Ecto neural progenitor cell (in vitro differentiated cells): ENCODE measurements at places on chromosomes 5 and 9.

GRCh38 chr9:68446836-68447235 is 90.4 kb downstream of the PGM5 start:
- no peak for DNase-seq

GRCh38 chr9:109329638-109330258 is 8.9 kb upstream of the EPB41L4B start:
- no peak for DNase-seq

DNA sequence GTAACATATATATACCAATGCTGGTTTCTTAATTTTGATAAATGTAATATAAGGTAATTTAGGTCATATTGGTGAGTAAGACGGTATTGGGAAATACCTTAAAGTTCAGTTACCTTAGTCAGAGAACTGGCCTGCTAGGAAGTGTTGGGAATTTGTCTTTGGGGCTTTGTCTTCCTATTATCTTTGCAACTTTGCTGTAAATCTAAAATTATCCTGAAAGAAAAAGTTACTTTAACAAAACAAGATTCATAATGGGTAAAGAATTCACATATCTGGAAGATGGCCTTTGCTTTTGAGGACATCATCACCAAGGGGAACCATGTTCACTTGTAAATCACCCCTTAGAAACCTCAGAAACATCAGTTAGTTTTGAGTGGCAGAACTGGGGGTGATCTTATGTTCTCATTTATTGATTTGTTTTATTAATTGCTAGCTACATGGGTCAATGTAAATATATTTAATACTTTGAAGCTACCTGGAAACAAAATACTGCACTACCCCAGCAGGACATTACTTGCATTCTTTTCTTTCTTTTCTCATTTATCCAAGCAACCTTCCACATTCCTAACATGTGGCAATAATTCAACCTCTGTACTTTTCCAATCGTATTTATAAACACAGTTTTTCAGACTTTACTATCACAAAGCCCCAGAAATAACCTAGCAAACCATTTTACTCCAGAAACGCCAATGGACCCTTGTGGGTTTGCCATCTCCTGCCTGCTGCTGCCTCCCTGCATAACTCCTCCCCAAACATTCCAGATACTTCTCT is 41.4 kb downstream of the GLIS3 start:
- no peak for DNase-seq

- no peak for DNase-seq
Observed at GRCh38 chr5:96203761-96204160, 229.3 kb downstream of the PCSK1 start.

- DNase-seq, result no peak
Observed at GRCh38 chr9:128056887-128057723, 10.0 kb downstream of the NAIF1 start.

- no peak for DNase-seq
Observed at GRCh38 chr5:58412932-58413331, 47.0 kb downstream of the PLK2 start.

DNA sequence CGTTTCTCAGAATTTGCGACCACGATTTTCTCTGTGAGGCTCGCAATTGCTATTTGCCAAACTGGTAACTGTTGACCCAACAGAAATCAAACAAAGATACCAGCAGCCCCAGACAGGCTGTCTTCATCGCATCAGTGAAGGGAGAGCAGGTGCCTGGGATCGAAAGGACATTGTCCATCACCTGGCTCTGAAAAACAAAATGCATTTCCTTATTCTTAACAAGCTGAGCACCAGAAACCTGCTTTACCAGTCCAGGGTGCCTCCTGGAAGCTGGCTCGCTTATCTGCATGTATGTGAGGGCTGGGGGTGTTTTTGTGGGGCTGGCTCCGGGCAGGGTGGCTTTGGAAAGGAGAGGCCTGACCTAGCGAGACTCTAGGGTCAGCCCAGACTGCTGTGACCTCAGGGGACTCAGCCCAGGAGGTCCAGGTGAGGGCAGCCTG is 24.7 kb downstream of the WWC1 start:
- no peak for DNase-seq

DNA sequence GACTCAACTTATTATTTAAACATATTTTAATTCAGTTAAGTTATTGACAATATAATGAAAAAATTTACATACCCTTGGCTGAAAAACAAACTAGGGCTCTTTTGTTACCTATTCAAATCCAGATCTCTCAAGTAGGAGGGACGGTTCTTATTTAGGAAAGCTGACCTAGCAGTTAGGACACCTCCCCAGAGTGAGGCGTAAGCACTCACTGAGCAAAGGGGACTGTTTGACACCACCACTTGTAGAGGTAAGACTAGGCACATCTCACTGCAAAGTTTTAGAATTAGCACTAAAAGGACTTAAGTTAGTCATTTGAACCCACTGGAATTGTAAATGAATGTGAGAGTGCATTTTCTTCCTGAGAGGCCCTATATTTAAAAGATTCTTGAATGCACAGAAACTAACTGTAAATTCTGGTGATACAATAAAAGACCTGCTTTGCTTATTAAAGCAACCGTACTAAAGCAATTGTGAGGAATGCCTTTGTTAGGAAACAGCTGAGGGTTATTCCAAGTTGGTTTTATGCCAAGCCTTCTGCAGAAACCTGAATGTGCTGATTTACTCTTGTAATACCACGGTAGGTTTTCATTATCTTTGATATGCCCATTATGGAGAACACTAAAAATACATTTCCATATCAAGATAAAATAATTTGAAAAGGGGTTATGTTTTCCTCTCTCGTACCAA is 16.2 kb downstream of the HACD4 start:
- DNase-seq, result no peak

DNA sequence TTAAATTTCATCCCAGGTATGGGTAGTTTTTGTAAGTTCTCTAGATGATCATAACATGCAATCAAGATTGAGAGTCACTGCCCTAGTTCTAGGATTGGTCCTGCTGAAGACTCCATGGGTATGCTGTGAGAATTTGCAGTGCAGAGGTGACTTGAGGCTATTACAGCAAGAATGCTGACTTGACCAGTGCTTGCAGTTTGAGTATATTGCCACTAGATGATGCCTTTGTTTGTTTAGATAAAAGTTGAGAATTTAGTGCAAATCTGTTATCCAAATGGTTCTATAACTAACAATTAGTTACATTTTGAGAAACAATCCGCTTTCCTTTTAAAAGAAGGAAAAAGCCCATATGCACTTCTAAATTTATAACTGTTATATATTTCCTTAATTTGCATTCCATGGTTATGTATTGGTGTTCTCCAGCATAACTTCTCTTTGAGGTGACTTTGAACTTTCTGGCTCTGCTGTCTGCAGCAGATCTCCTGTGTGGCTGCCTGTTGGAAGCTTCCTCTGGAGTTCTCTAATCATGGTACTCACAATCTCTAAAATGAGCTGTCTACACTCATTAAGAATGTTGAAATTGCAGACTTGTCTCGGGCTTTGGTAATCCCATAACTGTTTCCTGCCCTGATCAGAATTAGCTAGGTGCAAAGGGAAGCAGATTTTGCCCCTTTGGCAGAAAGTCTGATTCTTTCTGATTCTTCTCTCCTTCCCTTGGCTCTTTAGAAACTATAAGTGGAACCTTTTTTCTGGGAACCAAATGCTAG is 24.9 kb downstream of the MELK start:
- DNase-seq, result no peak

DNA sequence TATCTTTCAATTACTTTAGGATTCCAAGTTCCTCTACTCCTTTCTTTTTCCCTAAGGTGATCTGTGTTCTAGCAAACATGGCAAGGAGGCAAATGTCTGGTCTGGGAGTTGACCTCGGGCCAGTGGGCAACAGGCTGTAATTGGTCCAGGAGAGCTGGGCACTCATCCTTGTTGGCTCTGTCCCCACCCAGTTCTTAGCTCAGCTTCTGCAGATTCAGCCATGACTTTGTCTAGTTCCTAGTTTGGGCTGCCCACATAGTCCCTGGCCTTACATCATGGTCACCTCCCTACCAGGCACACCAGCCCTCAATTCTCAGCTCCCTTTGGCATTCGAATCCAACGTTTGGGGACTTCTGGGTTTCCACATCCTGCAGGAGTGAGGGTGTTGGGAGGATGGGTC is 92.1 kb upstream of the DAP start:
- DNase-seq, result no peak

- DNase-seq, result no peak
Observed at GRCh38 chr9:8877753-8878494, 1078.3 kb upstream of the DMAC1 start.

GRCh38 chr9:17414986-17415385 is 163.9 kb upstream of the SH3GL2 start:
- DNase-seq, result no peak

DNA sequence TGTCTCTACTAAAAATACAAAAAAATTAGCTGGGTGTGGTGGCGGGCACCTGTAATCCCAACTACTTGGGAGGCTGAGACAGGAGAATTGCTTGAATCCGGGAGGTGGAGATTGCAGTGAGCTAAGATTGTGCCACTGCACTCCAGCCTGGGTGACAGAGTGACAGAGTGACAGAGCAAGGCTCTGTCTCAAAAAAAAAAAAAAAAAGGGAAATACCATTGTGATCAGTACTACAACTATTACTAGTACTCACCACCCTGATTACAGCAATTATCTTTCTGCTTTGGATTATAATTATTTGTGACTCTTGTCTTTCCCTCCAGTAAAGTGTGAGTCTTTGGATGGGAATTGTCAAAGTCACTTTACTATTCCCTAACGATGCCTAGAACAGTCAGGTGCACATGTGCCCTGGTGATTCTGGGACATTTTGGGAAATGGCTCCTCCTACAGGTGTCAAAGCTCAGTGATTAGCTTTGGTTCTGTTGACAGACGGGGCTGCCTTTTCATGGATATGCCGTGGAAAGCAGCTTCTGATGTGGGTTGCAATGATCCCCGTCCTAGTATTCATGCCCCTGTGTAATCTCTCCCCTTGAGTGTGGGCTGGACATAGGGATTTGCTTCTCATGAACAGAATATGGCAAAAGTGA is 31.8 kb upstream of the FRRS1L start:
- no peak for DNase-seq

- DNase-seq, result no peak
Observed at GRCh38 chr5:39503155-39503554, 78.4 kb upstream of the DAB2 start.

DNA sequence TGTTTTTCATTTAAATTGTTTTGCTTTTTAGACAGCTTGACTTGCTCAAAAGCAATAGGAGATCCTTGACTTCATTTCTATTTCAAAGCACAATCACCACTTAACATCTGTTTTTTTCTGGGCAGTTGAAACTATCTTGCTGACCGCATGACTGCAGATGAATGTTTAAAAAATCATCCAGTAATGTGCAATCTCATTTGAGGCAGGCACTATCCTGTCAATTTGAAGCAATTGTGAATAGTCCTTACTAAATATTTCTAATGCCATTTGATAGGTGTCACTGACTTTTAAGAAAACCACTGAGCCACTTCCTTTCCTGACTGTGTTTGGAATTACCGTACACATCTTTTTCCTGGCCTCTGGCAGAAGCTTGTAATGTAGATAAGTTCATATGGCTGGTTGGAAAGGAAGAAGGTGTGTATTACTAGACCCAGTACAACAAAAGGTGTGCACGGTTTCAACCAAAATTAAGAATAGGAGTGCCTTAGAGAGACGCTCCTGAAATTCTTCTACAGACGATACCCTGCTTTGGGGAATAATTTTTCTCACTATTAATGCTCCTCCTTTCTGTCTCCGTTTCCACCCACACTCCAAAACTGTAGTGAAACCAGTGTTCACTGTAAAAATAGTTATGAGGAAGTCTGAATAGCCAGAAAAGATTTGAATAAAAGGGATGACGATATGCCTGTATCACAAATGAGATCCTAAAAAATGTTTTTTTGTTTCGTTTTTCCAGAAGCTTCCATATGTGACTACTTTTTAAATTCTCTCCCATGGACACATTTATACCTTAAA is 136.7 kb upstream of the MOCS2 start:
- no peak for DNase-seq

GRCh38 chr5:37940931-37941623 is 101.2 kb upstream of the GDNF start:
- no peak for DNase-seq

- no peak for DNase-seq
Observed at GRCh38 chr5:102600964-102601363, 102.2 kb upstream of the SLCO6A1 start.

DNA sequence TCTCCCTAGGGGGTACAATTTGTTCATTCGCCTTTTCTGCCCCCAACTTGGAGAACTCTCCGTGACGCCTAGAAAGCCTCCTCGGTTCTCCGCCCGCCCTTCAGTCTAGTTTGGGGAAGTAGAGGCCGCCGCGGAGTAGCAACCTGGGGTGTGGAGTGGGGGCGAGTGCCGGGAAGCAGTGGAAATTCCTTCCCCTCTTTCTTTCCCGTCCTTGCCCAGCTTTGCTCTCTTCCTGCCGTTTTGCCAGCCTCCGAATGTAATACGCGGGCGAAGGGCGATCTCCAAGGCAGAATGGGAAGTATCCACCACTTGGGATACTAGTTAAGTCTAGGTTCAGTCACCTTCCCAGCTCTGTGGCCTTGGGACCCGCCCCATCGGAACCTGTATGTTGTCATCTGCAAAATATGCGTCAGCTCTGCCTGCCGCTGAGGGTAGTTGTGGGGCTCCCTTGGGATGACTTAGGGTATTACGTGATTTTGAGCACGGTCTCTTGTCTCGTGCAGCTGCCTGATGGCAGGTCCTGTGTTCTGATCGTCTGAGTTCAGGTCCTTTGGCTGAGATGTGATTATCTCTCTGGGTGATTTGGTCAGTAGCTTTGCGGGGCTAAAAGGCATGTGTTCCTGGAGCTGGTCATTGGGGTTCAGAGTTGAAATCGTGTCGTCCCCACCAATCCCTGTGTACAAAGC is 724 bp downstream of the PAM start:
- peak; percentile 68 for DNase-seq

GRCh38 chr5:39854771-39855410 is 430.1 kb upstream of the DAB2 start:
- DNase-seq, result no peak

DNA sequence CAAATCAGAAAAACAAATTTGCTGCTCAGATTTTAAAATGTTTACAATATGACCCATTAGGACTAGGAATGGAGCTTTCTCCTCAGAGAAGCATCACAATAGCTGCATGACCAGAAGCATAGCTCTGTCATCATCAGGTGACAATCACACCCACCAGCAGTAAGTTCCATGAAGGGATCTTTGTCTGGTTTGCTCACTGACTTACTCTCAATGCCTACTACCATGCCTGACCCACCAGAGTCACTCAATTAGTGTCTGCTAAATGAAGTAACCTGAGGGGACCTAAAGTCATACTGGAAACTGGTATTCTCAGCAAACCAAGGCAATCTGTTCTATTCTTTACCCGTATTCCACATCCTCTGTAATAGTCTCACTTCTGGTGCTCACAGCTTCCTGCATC is 7.7 kb downstream of the ERMP1 start:
- DNase-seq, result no peak

DNA sequence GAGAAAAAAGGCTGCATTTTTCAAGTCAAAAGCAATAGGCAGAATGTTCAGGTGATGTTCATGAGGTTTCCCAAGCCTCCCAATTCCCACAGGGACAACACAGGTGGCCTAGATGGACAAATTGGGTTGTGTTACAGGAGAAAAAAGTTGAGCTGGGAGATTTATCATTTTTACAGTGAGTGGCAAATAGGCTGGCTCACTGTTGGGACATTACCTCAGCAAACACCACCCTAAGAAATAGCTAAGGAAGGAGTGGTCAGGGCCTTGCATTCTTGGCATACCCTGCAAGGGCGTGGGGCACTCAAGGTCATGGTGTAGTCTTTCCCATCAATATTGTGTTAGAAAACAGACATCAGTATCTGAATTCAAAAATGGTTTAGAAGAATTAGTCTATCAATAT is 23.3 kb upstream of the CPLANE1 start:
- DNase-seq, result no peak

GRCh38 chr9:133235549-133236222 is 26.6 kb upstream of the OBP2B start:
- DNase-seq, result peak; percentile 23
